ENCODE measurements at places on chromosomes 12 and 14.
A peak's percentile ranks its signal among the peaks of the same experiment; 100 is the strongest.

DNA sequence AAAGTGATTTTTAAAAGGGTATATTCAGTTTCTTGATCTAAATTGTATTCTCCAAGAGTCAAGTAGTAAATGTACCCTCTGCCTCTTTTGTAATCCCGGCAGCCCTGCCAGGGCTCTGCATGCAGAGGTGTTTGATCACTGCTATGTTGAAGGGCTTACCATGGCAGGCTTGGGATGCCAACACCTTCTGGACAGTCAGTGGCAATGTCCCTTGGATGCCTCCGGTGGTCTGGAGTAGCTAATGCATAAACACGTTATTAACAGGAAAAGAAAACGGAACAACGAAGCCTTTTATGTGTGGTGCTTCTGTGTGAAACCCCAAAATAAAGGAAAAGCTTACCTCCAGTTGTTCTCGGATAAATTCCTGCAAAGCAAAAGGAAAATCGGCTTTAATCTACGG is 19.9 kb downstream of the EIF2B2 start:
- DNase-seq = no peak

GRCh38 chr12:132160016-132160415 is 15.8 kb downstream of the NOC4L start:
- DNase-seq = no peak

GRCh38 chr12:57066245-57066644 is 12.3 kb downstream of the NEMP1 start:
- DNase-seq = no peak

- peak; percentile 83 for DNase-seq
These were observed 100.7 kb downstream of the ITPR2 start for GRCh38 chr12:26732005-26732908.

DNA sequence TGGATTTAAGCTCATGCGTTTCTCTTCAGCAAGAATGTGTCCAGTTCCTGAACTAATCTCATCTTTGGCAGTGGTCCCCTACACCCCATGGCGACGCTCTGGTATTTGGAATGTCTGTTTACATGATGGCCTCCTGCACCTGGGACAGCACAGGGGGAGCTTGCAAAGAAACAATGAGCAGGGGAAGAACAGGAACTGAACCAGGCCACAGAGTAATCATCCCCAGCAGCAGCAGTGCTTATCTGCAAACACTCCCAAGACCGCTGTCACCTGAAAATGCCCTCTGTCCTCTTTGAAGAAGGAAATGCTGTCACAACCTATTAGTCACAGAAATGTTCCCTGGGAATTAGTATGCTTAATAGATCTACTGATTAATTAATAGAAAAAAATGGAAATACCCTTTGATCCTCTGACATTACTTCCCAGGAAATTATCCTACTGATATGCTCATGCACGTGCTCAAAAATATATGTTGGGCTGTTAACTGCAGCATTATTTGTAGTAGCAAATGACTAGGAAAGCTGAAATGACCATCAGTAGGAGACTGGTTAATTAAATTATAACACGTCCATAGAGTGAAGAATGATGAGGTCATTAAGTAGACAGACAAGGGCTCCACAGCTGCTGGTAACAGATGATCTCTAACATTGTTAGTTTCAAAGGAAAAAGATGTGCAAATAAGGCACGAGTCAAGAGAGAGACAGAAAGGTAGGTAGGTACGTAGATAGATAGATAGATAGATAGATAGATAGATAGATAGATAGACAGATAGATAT is 279.3 kb upstream of the FLRT2 start:
- no peak for DNase-seq

DNA sequence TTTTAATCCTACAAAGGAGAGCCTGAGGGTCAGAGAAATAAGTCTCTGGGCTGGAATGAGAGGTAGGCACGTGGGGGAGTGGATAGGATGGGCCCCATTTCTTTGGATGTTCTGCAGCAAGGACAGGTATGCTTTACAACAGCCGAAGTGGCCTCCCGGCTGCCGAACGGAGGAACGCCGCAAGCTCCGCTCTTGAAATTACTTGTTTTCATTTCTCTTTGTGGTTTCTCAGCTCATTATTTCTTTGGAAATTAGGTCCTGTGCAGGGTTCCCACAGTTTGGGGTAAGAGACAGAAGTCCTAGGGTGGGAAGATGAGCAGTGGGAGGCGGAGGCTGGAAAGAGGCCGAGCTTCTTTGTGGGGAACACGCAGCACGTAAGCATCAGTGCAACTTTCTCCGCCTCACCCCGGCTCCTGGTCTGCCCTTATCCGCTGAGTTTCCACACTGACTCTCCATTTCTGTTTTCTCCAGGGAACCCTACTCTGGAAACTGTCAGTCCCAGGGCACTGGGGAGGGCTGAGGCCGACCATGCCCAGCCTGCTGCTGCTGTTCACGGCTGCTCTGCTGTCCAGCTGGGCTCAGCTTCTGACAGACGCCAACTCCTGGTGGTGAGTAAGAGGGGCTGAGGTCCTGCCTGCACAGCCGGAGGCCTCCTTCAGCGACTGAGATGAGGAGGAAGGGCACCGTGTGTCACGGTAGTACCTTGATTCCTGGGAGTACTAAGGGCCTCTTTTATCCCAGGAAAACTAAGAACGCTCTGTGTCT is 2.0 kb downstream of the WNT5B start:
- no peak for DNase-seq

GRCh38 chr12:22657538-22657937 is 32.6 kb downstream of the ETNK1 start:
- DNase-seq = peak; percentile 14

GRCh38 chr12:111181143-111181726 is 187.7 kb downstream of the PHETA1 start:
- DNase-seq = peak; percentile 57

All from suppressor macrophage treated with lipopolysaccharide for 4 hours (primary cell).